Hindlimb muscle (tissue), 1 donor: ENCODE measurements at places on chromosomes 2 and 18.

DNA sequence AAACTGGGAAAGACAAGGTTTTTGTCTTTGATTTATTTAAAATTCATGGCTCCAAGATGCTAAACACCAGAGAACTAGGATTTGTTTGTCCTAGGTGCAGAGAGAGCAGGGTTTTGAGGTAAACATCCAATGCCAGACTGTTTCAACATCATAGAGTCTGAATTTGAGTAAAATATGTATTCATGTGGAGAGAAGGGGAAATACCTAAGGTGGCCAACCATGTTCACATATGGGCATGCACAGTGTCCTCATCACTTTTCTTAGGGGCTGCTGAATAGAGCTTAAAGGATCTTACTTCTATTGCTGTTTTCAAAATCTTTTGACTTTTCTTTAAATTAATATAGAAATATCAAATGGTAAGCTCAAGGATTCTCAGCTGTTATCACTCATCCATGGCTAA is 287.0 kb upstream of the CCDC68 start:
- no peak for DNase-seq

DNA sequence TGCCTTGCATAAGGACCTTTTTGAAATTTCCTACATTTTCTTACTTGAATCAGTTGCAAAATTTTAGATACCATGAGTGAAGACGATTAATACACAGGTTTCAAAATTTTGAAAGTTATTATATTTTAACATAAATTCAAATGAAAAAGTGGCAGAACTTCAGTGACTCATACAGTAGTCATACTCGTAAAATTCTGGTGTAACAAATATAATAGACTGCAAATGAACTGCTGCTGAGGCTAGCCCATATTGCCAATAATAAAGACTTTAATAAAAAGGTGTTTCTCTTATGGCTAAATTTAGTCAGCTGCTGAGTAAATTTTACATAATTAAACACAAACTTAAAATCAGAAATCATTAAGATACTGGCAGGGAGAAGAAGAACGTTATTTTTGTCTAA is 36.9 kb downstream of the MSH6 start:
- no peak for DNase-seq

DNA sequence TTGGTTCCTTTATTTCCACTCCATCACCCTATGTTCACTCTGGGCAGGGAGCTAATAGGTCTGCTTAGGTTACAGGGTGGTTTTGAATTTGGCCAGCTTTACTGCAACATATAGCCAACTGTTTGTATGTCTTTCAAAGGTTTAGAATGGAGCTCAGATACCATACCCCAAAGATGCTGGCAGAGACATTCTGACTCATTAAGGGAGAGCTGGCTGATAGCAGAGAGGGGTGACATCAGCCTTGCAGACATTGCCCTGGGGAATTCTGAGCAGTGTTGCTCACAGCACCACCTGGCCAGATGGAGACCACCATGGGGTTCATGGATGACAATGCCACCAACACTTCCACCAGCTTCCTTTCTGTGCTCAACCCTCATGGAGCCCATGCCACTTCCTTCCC is 2.1 kb downstream of the PROKR1 start:
- no peak for DNase-seq

GRCh38 chr2:201779901-201780673 is 646 bp downstream of the ALS2 start:
- DNase-seq, result peak; percentile 11

DNA sequence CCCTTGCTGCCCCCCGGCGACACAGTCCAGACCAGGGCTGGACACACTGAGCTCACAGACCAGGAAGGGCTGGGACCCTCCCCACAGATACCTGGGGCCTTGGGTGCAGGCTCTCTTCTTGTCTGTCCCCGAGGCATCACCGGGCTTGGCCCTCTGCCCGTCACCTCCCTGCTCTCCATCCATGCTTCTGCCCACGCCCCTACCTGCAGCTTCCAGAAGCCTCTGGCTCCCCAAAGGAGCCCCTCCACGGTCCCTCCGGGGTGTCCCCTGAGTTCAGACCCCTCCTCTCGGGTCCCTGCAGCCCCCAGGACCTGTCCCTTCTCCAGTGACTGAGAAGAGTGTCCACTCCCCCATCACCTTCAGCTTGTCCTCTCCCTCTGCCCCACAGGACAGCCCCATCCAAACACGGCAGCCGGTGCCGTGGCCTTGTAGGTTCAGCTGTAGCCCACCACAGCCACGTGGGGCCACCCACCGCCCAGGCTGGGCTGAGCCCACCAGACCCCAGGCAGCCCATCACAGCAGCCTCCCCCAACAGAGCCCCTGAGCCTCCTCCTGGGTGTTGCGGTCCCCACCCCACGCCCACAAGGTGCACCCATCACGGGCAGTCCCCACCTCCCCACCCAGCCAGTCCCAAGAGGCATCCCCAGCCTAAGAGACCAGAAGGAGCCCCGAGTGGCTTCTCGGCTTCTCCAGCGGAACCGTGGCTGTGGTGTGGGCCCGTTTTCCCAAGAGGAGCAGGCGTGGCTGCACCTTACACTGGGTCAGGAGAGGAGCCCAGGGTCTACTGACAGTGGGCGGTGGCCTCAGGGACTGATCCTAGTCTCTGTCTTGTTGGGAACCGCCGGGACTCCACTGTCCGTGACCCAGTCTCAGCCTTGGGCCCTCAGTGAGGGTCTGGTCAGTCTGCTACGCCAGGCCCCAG is 53.1 kb downstream of the RAMP1 start:
- no peak for DNase-seq

GRCh38 chr2:44616667-44617155 is 255.0 kb downstream of the CAMKMT start:
- no peak for DNase-seq
